NCI-H2081 (cell line): ENCODE measurements at places on chromosomes 6 and 20.

- no peak for DNase-seq
These were observed 12.0 kb upstream of the MAPRE1 start for GRCh38 chr20:32807706-32808105.

DNA sequence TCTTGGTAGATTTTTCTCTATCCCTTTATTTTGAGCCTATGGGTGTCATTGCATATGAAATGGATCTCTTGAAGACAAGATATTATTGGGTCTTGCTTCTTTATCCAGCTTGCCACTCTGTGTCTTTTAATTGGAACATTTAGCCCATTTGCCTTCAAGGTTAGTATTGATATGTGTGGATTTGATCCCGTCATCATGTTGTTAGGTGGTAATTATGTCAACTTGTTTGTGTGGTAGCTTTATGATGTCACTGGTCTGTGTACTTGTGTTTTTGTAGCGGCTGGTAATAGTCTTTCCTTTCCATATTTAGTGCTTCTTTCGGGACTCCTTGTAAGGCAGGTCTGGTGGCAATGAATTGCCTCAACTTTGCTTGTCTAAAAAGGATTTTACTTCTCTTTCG is 61.9 kb downstream of the UNC5CL start:
- DNase-seq = no peak

- DNase-seq = no peak
These were observed 8.6 kb downstream of the MAP3K5 start for GRCh38 chr6:136783495-136784270.

GRCh38 chr6:167103041-167103891 is 19.6 kb upstream of the CCR6 start:
- DNase-seq = no peak

DNA sequence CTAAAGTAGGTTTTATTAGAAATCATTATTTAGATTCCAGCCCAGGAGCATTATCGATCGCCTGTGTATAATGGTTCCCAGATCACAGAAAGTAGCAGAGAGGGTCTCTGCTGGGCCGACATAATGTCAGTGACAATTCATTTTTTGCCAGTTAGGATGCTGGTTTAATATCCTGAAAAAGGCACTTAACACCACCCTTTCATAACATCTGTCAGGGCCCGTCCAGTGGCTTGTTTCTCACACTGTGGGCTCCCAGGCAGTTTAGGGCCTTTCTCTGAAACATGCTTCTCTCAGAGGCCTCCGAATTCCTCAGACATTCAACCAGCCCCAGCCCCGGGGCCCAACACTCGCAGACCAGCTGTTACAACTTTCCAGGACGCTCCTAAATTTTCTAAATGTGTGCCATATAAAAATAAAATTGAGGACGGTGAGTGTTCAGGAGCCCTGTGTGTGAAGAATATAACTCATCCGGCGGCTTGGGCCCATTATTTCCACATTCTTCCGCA is 108.6 kb upstream of the EYA4 start:
- no peak for DNase-seq

- DNase-seq = no peak
These were observed 113.0 kb upstream of the IYD start for GRCh38 chr6:150255840-150256239.

DNA sequence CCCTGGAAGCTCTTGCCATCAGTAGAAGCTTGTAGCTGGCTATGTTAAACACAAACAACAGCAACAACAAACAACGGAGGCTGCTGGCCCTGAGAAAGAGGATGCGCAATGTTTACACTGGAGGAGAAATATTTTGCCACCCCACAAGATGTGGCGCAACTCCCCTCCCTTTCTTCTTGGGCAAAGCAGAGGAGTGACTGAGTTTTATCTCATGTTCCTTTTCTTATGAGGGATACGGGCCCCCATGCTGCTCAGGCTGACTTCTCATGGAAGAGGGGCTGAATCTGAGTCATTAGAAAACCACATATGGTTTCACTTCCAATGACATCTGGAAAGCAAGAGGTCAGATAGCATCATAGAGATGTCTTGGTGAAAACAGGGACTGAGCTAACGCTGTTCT is 75.9 kb upstream of the HDDC2 start:
- no peak for DNase-seq

DNA sequence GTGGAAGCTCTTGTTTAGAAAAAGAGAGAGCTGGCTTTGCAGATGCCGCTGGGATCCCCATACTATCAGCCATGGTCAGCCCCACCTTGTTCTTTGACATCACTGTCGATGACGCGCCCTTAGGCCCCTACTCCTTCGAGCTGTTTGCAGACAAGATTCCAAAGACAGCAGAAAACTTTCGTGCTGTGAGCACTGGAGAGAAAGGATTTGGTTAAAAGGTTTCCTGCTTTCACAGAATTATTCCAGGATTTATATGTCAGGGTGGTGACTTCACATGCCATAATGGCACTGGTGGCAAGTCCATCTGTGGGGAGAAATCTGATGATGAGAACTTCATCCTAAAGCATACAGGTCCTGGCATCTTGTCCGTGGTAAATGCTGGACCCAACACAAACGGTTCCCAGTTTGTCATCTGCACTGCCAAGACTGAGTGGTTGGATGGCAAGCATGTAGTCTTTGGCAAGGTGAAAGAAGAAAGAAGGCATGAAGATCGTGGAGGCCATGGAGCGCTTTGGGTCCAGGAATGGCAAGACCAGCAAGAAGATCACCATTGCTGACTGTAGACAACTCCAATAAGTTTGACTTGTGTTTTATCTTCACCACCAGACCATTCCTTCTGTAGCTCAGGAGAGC is 2.4 kb upstream of the BLCAP start:
- no peak for DNase-seq

- peak; percentile 74 for DNase-seq
These were observed 5.6 kb downstream of the SRSF3 start for GRCh38 chr6:36599791-36600209.

DNA sequence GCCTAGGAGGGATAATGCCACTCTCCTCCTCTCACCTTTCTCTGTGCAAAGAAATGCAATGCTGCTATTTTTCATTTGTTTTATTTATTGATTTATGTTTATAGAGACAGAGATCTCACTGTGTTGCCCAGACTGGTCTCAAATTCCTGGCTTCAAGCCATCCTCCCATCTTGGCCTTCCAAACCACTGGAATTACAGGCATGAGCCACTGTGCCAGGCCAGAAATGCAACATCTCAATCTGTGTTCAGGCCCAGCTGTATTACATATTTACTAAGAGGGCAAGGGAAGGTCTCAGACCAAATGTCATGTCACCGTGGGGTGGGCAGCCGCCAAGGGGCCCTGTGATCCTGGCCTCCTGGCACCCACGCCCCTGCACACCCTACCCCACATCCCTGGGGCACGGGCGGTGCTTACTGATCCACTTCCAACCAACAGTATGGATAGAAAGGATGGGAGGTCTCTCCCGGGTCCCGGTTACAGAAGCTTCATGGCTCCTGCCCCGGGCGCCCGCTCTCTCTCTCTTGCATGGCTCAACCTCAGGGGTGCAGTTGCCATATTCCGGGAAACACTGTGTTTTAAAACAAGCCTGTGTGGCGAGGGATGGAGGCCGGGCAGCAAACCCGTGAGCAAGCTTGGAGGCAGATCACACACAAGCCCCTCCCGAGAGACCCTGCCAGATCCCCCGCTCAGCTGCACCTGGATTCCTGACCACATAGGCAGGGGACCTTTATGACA is 111.8 kb downstream of the AGPAT4 start:
- no peak for DNase-seq

- DNase-seq = peak; percentile 41
These were observed 20.3 kb downstream of the TBPL1 start for GRCh38 chr6:133973109-133973971.

- no peak for DNase-seq
These were observed 164.5 kb downstream of the ERMARD start for GRCh38 chr6:169915769-169916550.

- DNase-seq = no peak
These were observed at the start of gene TULP1 for GRCh38 chr6:35512740-35513139. TSS of gene TULP1 (minus strand) at chr6:35512896. CDS start at chr6:35512858, 38 bp downstream.

- no peak for DNase-seq
These were observed 14.9 kb downstream of the COL21A1 start for GRCh38 chr6:56232436-56232835.

GRCh38 chr6:155404937-155405336 is 50.7 kb downstream of the NOX3 start:
- no peak for DNase-seq

GRCh38 chr20:12927489-12927888 is 81.3 kb upstream of the SPTLC3 start:
- DNase-seq = no peak

DNA sequence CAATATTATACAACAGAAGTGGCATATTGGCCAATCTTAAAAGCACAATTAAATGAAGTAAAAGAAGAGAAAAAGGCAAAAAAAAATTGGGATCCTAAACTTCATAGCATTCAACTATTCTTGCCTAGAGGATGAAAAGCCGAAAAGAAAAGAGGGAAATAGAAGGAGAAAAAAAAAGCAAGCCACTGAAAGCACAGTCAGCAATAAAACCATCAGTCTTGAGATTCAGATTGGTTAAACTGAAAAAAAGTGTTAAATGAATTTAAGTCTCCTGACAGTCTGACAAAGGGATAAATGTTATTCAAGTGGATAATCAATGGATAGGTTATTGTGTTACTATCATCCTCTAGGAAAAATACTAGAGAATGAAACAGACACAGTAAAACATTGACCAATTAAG is 19.9 kb downstream of the MOXD1 start:
- no peak for DNase-seq

DNA sequence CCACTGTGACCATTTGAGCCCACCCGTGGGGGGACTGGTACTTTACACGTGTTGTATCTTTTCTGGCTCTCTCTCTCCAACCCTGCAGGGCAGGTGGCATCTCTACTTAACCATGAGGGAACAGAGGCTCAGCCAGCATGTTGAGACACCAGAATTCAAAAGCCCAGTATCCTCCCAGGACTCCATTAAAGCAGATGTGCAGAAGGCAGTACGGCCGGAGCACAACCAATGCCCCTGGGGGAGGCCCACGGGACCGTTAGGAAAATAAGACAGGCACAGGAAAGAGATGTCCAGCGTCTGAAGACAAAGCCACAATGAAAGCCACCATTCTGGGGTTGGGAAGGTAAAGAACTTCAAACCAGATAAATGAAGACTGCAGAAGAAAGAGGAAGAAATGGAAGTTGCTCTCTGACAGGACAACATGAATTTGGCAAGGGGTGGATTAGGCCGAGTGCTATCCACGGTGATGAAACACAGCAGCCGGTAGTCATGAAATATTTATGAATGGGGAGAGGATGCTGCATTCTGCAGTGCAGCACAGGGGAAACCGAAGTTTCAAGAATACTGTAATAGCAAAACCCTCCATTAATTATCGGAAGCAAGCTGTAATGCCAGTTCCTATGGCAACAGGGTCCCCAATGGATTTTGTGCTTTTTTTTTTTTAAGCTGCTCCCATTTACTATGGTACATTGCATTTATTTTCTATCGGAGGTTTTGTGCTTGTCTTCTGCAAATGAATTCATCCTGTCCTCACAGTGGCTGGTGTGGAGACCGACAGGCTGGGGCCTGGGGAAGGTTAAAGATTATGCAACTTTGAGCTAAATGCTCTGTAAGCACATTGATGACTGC is 179.4 kb downstream of the NRN1 start:
- no peak for DNase-seq

- no peak for DNase-seq
These were observed 114.8 kb downstream of the RPS12 start for GRCh38 chr6:132929141-132929540.

DNA sequence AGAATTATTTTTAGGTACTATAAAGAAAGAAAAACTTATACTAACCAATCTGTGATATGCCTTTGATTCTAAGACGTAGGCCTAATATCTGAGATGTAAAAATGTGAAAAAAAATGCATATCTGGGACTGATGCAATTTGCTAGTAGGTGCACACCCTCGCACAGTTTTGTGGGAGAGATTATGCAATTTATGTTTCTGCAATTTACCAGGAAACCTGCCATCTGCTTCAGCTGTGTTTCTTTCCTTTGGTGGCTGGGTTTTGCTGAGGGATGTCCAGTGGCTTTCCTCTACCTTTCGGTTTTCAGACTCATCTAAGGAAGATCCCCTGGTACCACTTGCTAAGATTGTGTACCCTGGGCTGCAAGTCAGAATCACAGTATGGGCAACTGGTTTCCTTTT is 186.9 kb downstream of the ZFP64 start:
- DNase-seq = no peak

- DNase-seq = peak; percentile 19
These were observed 259.8 kb upstream of the FLRT3 start for GRCh38 chr20:14597206-14597715.

GRCh38 chr6:158161566-158162254 is 6.4 kb downstream of the SERAC1 start:
- DNase-seq = no peak
